ENCODE measurements at places on chromosomes 11 and 22.

DNA sequence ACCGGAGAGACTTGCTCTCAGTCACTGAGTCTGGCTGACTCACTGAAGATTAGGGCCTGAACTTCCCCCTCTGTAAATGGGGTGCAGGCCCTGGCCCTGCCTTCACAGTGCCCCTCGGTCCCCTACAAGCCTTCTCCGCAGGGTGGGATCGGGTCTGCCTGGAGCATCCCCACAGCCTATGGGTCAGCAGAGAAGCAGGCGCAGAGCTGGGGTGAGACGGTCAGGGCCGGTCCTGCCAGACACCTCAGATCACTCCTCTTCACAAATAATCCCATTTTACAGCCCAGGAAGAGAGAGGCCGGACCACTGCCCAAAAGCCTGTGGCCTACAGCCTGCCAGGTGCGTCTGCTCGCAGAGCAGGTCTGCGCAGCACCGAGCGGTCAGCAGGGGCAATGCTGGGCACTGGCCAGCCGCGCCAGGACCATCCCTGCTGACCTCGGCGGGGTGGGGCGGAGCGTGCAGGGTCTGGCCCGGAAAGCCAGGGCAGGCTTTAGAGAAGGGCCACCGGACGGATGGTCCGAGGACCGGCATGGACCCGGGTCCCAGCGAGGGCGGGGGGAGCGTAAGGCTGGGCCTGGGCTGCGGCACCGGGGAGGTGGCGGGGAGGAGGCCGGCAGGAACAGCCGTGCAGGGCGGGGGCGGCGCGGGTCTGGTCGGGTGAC lies 522 bp upstream of the SEPTIN5 start:
- no peak for DNase-seq

DNA sequence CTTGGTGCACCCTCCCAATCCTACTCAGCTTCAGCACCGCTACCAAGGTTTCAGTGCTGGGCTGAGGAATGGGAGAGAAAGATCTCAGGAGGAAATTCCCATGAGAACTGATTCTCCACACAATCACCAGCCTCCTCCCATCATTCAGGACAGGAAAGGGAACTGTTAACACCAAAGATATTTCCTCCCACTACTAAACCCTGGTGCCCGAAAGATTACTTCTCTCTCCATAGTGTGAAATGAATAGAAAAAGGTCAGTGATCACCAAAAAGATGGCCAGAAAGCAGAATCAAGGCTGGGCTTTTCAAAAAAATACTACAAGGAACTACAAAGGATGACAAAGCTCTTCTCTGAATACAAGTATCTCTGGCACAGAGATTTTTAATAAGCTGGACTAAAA lies 26.1 kb downstream of the TCIRG1 start:
- DNase-seq, result no peak

- no peak for DNase-seq
These were observed 113.7 kb downstream of the PTPRJ start for GRCh38 chr11:48093795-48094642.

DNA sequence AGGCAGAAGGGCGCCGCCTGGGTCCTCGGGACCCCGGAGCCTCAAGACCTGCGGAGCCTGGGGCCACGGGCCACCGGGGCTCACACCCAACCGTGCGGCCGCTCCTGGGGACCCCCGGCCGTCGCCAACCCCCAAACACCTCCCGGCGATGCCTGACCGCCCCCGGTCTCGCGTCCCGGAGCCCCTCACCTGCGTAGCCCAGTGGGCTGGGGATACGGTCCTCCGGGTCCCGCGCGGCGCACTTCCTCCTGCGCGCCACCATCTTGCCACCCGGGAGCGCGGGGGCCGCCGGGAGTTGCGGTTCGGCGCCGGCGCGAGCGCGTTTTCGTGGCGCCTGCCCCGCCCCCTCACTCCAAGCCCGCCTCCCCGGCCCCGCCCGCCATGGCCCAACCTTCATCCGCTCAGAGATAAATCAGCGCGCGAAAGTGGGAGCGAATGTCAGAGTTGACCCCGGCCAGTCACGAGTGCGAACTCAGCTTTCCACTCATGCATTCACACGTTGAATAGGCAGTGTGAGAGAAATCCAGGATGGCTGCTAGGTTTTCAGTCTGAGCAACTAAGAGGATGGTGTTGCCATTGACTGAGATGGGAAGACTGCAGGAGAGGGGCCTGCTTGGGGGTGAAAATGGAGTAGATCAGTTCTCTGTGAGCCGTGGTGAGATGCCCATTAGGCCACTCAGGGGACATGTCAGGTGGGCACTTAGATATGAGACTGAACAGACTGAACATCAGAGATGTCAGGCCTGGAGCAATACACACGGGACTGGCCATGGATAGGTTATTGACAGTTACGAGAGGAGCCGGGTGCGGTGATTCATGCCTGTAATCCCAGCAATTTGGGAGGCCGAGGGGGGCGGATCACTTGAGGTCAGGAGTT lies at the start of gene RRP7A:
TSS of gene RRP7A (minus strand) at position 272 of the 877 bp plus-strand sequence. CDS start at position 262, 10 bp downstream.
- DNase-seq, result peak; percentile 49

GRCh38 chr11:61337706-61338470 lies 4.9 kb downstream of the TKFC start:
- DNase-seq, result no peak

GRCh38 chr22:29145321-29146072 lies 60.2 kb upstream of the EMID1 start:
- DNase-seq, result no peak

- no peak for DNase-seq
These were observed 600.5 kb upstream of the TENM4 start for GRCh38 chr11:80041136-80042000.

Data from COLO829 (cell line).